ENCODE measurements at places on chromosomes 5 and 9. TPM values are rescaled to one million over a fixed set of nuclear protein-coding genes. Genes with fewer than 3 reads are reported as not detected.
A peak's percentile ranks its signal among the peaks of the same experiment; 100 is the strongest.

- no peak overlapping the region for H3K4me3 ChIP-seq
- no peaks in the 10 kb centered on the region for H3K36me3 ChIP-seq
- no peak overlapping the region for H3K27ac ChIP-seq
- no peaks in the 10 kb centered on the region for H3K27me3 ChIP-seq
These were observed 136.4 kb upstream of the GLRA1 start for GRCh38 chr5:152061095-152061494.

- H3K27ac ChIP-seq = no peak overlapping the region
- H3K36me3 ChIP-seq = no peaks in the 10 kb centered on the region
- no peaks in the 10 kb centered on the region for H3K27me3 ChIP-seq
- H3K4me3 ChIP-seq = no peak overlapping the region
- DNase-seq = no peak
- no peaks in the 10 kb centered on the region for H3K4me1 ChIP-seq
These were observed 909.3 kb upstream of the CDH10 start for GRCh38 chr5:25554077-25554476.

- no peak for DNase-seq
- no peaks in the 10 kb centered on the region for H3K27me3 ChIP-seq
- H3K4me3 ChIP-seq = no peak overlapping the region
- no peak overlapping the region for H3K27ac ChIP-seq
- no peaks in the 10 kb centered on the region for H3K36me3 ChIP-seq
These were observed 182.8 kb downstream of the SEMA5A start for GRCh38 chr5:9363026-9363425.

DNA sequence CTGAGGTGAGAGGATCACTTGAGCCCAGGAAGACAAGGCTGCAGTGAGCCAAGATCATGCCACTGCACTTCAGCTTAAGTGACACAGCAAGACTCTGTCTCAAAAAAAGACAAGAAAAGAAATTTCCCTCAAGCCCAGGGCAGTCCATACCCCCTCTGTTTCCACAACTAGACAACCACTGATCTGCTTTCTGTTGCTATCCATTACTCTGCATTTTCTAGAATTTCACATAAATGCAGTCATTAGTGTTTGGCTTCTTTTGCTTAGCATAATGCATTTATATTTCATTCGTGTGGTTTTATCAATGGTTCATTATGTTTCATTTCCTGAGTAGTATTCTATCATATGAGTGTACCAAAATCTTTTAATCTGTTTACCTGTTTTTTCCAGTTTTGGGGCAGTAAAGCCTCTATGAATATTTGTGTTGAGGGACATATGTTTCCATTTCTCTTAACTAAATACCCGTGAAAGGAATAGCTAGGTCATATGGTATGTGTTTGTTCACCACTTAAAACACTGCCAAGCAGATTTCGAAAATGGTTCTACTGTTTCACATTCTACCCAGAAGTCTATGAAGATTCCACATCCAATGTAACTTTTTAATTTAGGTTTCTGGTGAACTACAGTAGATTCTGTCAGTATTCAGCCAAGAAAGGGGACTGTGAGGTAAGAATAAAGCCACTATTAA, 271.8 kb downstream of the ZNF608 start:
- H3K4me1 ChIP-seq = no peaks in the 10 kb centered on the region
- H3K27me3 ChIP-seq = no peaks in the 10 kb centered on the region
- no peak overlapping the region for H3K27ac ChIP-seq

DNA sequence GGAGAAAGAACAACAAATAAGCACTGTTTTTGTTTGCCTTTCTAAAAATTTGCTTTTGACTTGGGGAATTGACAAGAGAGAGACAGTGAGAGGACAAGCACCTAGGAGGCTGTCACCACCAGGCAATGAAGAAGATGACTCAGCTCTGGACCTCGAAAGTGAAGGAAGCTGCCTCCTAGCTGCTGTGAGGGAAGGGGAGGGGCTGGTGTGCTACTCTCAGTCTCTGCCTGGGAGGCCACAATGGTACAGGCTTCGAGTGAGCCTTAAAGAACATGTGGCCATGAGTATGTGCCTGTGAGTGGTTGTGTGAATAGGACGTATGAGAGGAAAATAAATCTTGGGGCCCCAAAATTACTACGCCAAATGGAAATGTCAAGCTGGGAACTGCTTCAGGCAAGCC, 7.1 kb upstream of the PLK2 start:
- H3K36me3 ChIP-seq = no peaks in the 10 kb centered on the region
- no peak for DNase-seq
- no peaks in the 10 kb centered on the region for H3K27me3 ChIP-seq
- H3K4me1 ChIP-seq = no peaks in the 10 kb centered on the region

- H3K27ac ChIP-seq = no peak overlapping the region
- H3K27me3 ChIP-seq = no peaks in the 10 kb centered on the region
- no peak overlapping the region for H3K4me3 ChIP-seq
- DNase-seq = no peak
These were observed 17.0 kb downstream of the TTLL11 start for GRCh38 chr9:122076117-122076516.

DNA sequence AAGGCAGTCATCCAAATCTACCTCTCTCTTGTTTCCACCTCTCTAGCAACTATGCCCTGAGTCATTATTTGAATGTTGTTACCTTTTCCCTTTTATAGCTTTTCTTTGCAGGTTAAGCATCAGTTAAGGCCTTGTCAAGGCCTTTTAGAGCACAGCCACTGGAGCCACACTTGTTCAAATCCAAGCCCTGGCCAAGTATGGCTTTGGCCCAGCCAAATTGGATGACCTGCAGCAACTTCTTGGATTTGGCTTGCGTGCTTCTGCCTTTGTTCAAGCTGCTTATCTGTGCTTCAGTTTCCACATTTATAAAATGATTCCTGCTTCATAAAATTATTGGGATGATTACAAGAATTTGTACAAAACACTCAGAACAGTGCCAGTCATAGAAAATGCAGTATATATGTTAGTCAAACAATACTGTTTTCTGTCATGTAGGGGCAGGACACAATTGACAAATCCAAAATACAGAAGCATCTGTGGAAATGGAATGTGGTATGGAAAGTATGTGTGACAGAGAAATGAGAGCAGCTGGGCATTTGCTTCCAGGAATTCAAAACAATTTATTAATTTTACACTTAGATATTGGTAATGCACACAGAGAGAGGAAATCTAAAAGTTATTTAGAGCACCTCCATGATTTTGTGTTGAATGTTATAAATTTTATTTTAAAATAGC, 17.9 kb upstream of the RLN1 start:
- no peak overlapping the region for H3K27ac ChIP-seq
- H3K36me3 ChIP-seq = no peaks in the 10 kb centered on the region
- no peak overlapping the region for H3K4me3 ChIP-seq
- H3K27me3 ChIP-seq = no peaks in the 10 kb centered on the region

DNA sequence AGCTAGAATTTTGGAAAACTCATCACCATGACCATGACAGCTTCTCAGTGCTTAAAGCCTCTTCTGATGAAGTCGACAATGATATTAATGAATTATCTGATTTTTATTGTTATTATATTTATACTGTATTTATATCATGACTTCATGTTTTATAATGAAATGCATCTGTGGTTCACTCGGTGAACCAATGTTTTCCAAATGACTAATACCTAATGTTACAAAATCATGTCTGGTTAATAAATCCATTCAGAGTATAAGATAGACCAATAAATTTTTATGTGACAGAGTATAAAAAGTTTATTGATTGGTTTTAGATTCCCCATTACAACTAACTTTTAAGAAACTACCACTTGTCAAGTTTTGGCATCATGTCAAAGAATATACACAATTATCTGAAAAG, 416.5 kb downstream of the MLLT3 start:
- H3K27me3 ChIP-seq = no peaks in the 10 kb centered on the region
- no peaks in the 10 kb centered on the region for H3K36me3 ChIP-seq
- no peak overlapping the region for H3K27ac ChIP-seq

DNA sequence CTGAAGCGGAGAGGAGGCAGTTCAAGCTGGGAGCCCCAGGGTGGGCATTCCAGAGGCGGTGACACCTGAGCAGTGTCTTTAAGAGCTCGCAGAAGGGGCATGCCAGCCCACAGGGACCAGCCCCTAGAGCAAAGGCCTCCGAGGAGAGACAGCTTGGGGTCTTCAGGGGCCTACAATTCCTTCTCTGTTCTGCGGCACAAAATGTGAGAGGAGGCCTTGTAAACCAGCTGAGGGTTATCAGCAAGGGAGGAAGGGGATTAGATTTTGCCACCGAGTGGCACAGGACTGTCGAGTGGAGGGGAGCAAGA, 505 bp upstream of the SIGMAR1 start:
- H3K4me1 ChIP-seq = peaks cover 21% of the 10 kb centered on the region
- H3K4me3 ChIP-seq = peak overlapping the region; percentile 94
- peak overlapping the region; percentile 70 for H3K27ac ChIP-seq
- H3K36me3 ChIP-seq = no peaks in the 10 kb centered on the region

- no peaks in the 10 kb centered on the region for H3K27me3 ChIP-seq
- H3K36me3 ChIP-seq = no peaks in the 10 kb centered on the region
- H3K4me1 ChIP-seq = no peaks in the 10 kb centered on the region
- no peak overlapping the region for H3K4me3 ChIP-seq
- no peak for DNase-seq
These were observed 42.3 kb upstream of the NR3C1 start for GRCh38 chr5:143445776-143446175.

The DBN1 gene
- total RNA-seq = 1.2 TPM

DNA sequence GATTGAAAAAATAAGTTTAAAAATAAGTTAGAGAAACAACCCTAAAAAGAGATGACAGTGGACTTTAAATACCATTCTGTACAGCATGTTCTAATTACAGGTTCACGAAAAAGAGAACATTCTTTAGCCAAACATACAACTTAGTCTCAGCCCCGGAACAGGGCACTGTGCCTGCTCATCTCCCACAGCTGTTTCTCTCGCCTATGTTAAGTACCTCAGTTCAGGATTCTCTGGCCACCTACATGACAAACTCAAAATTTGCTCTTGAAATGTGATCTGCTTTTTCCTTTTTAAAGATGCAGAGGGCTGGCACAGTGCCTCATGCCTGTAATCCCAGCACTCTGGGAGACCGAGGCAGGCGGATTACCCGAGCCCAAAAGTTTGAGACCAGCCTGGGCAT, 52.3 kb downstream of the MYO10 start:
- H3K4me3 ChIP-seq = no peak overlapping the region
- no peaks in the 10 kb centered on the region for H3K36me3 ChIP-seq
- no peak overlapping the region for H3K27ac ChIP-seq
- no peaks in the 10 kb centered on the region for H3K4me1 ChIP-seq
- DNase-seq = no peak

- no peak overlapping the region for H3K4me3 ChIP-seq
- no peak for DNase-seq
- no peaks in the 10 kb centered on the region for H3K27me3 ChIP-seq
- no peaks in the 10 kb centered on the region for H3K4me1 ChIP-seq
- no peak overlapping the region for H3K27ac ChIP-seq
These were observed 9.3 kb upstream of the ANKDD1B start for GRCh38 chr5:75601996-75602395.

- no peaks in the 10 kb centered on the region for H3K36me3 ChIP-seq
- H3K4me1 ChIP-seq = no peaks in the 10 kb centered on the region
- no peaks in the 10 kb centered on the region for H3K27me3 ChIP-seq
- H3K4me3 ChIP-seq = no peak overlapping the region
These were observed 33.0 kb upstream of the RASGRF2 start for GRCh38 chr5:80926979-80927656.

GRCh38 chr5:35478856-35479682, 138.6 kb upstream of the SPEF2 start:
- H3K4me3 ChIP-seq = peak overlapping the region; percentile 23
- peak overlapping the region; percentile 43 for H3K27ac ChIP-seq
- H3K27me3 ChIP-seq = no peaks in the 10 kb centered on the region
- DNase-seq = peak; percentile 32
- no peaks in the 10 kb centered on the region for H3K36me3 ChIP-seq

The PDLIM4 gene
- not detected for total RNA-seq

DNA sequence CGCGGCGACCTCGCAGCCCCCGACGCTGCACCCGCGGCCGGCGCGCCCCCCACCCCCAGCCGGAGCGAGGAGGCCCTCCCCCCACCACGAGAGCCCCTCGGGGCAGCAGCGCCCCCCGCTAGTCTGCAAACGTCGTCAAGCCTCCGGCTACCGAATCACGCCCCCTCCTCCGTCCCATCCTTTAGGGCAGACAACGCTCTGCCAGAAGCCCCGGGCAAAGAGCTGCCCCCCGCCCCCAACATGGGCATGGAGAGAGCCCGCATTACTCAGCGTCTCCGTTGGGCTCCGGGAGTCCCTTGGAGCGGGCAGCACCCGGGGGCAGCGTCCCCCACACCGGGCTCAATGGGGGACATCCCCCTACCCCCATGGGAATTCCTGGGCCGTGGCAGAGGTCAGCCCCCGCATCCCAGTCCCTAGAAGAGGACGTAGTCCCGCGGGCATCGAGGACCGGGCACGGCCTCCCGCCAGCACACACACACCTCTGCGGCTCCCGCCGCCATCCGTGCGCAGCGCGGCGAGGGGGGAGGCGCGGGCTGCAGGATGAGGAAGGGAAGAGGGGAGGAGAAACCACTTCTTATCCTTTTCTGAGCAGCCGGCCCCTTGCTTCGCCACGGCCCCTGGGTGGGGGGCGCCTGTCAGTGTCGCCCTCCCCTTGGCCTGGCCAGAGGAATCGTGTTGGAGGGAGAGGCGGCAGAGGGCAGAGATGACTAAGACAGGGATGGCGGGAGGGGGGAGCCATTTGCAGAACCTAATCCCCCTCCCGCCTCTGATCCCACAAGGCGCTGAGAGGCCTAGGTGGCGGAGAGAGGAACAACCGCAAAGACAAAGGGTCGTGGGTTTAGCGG, 750 bp downstream of the DNM1 start:
- peak overlapping the region; percentile 51 for H3K4me3 ChIP-seq
- H3K36me3 ChIP-seq = no peaks in the 10 kb centered on the region

DNA sequence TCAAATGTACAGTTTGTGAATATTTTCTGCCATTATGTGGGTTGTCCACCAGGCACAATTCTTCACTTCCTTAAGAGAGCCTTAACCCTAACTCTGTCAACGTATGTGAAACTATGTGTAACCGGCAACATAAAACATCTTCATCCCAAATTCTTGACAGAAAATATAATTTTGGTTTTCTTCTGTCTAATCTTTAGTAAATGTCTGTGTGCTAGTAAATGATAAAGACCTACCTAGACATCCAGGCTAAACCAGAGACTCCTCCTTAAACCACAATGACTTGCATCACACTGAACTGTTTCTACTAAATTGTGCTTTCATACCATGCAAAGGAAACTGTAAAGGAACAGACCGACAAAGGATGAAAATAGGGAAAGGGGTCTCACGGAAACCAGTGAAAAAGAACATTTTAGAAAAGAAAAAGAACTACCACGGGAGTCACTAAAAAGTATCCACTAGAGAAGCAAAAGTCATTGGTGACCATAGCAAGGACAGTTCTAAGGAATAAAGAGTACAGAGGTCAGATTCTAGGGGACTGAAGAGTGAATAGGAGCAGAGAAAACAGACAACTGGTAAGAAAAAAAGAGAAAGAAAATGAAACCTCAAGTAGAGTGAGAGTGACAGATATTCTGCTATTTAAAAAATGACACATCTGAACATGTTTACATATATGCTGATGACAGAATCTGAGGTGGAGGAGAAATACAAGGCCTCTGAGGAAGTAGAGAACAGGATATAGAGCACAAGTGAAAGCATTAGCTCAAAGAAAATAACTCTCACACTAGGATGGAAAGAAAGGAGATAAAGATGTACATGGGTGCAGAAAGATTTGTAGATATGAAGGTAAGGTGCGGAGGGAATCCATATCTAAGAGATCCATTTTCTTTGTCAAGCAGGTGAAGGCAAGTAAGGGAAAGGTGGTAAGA, 49.4 kb downstream of the FNIP1 start:
- H3K4me3 ChIP-seq = no peak overlapping the region
- no peaks in the 10 kb centered on the region for H3K36me3 ChIP-seq
- H3K4me1 ChIP-seq = peaks cover 11% of the 10 kb centered on the region
